ENCODE measurements at places on chromosomes 3 and 15. TPM values are rescaled to one million over a fixed set of nuclear protein-coding genes. Genes with fewer than 3 reads are reported as not detected.

- H3K27me3 ChIP-seq: peaks cover 4% of the 10 kb centered on the region
- H3K27ac ChIP-seq: no peak overlapping the region
- no peak overlapping the region for H3K4me3 ChIP-seq
- no peaks in the 10 kb centered on the region for H3K36me3 ChIP-seq
- no peaks in the 10 kb centered on the region for H3K4me1 ChIP-seq
- DNase-seq: peak; percentile 19
Observed at GRCh38 chr3:187361835-187362234, 6.3 kb upstream of the RTP4 start.

DNA sequence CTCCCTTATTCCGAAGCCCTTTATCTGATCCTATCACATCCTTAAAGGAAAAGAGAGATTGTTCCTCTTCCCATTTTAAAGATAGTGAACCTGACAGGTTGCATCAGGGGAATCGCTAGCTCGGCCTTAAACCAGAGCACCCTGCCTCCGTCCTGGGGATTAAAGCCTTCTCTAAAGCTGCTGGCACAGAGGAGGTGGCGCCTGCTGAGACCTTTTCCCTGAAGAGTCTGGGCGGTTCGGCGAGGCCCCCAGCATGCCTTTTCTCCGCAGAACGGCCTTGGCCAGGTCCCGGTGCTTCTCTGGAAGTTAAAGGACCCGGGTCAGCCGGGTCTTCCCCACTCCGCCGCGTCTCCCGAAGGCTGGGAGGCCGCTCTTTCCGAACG lies 593 bp downstream of the FAM219B start:
- H3K4me3 ChIP-seq: peak overlapping the region; percentile 86
- DNase-seq: no peak
- H3K27me3 ChIP-seq: no peaks in the 10 kb centered on the region
- peaks cover 22% of the 10 kb centered on the region for H3K36me3 ChIP-seq

- DNase-seq: no peak
- no peaks in the 10 kb centered on the region for H3K36me3 ChIP-seq
- no peak overlapping the region for H3K27ac ChIP-seq
- H3K27me3 ChIP-seq: no peaks in the 10 kb centered on the region
Observed at GRCh38 chr15:94056314-94056713, 175.0 kb upstream of the MCTP2 start.

- H3K4me1 ChIP-seq: no peaks in the 10 kb centered on the region
- H3K36me3 ChIP-seq: no peaks in the 10 kb centered on the region
- H3K27ac ChIP-seq: no peak overlapping the region
- peaks cover 3% of the 10 kb centered on the region for H3K27me3 ChIP-seq
Observed at GRCh38 chr15:83129791-83130190, 22.3 kb downstream of the TM6SF1 start.

DNA sequence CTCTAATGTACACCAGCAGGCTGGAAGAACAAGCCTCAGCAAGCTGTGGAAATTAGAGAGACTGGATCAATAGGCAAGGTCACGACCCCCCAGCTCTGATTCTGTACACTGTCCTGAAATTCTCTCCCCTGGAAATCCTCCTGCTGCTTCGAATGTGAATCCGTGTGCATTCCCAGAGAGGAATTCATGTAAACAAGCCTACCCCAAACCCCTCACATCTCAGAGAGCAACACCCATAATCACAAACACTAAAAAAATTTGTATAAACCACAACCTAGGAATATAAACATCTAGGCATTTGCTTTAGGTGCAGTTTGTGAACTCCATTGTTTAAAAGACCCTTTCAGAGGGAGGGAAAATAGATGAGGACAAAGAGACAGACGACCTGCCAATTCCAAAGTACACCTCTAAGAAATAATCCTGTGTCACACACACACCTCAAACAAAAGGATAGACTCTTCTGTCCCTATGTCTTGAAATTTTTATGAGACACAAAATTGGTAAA lies 325.2 kb downstream of the WDR72 start:
- H3K27me3 ChIP-seq: no peaks in the 10 kb centered on the region
- H3K36me3 ChIP-seq: no peaks in the 10 kb centered on the region
- DNase-seq: no peak
- H3K27ac ChIP-seq: no peak overlapping the region
- H3K4me1 ChIP-seq: no peaks in the 10 kb centered on the region

DNA sequence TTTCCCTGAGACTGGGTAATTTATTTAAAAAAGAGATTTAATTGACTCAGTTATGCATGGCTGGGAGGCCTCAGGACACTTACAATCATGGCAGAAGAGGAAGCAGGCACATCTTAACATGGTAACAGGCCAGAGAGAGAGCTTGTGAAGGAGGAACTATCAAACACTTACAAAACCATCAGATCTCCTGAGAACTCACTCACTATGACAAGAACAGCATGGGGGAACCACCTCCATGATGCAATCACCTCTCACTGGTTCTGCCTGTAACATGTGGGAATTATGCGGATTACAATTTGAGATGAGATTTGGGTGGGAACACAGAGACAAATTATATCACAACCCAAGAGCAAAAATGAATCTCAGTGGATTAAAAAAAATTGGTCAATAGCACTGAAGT lies 416.0 kb upstream of the TMCO5A start:
- H3K36me3 ChIP-seq: no peaks in the 10 kb centered on the region
- DNase-seq: no peak
- no peaks in the 10 kb centered on the region for H3K27me3 ChIP-seq
- no peak overlapping the region for H3K4me3 ChIP-seq
- no peak overlapping the region for H3K27ac ChIP-seq
- H3K4me1 ChIP-seq: no peaks in the 10 kb centered on the region

DNA sequence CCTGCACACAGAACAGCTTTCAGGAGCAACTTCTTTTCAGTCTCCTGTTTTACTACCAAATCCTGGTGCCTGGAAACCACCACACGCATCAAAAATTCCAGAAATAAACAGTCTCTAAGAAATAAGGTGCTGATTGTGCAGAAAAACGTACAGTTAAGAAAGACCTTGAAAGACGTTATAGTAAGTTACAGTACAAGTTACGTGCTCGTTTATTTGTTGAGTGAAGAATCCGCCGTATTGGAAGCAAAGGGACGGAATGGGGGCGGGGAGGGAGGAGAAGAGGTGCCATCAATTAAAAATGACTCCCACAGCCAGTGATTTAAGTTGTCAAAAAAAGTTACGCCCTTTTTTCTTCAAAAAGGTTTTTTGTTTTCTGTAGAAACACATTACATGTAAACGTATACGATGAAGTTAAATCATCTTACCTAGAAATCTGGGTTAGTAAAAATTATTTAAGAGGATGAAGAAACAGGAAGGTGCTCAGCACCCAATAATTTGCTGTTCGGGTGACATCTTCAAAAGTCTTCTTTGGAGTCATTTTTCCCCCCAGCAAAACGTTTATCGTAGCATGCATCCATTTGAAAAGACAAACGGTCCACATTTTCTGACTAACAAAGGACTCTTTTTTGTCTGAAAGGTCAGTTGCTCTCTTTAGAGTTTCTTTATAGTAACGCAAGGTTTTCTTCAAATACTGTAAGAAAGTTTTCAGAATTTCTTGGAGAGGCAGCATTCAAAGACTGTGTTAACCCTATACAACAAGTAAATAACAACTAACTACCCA lies 782 bp upstream of the UACA start:
- H3K36me3 ChIP-seq: no peaks in the 10 kb centered on the region
- H3K4me3 ChIP-seq: no peak overlapping the region
- peaks cover 15% of the 10 kb centered on the region for H3K4me1 ChIP-seq
- no peak overlapping the region for H3K27ac ChIP-seq
- peaks cover 39% of the 10 kb centered on the region for H3K27me3 ChIP-seq

GRCh38 chr3:23829242-23829934 lies 23.6 kb downstream of the UBE2E1 start:
- no peaks in the 10 kb centered on the region for H3K36me3 ChIP-seq
- H3K27me3 ChIP-seq: no peaks in the 10 kb centered on the region
- H3K4me1 ChIP-seq: peaks cover 14% of the 10 kb centered on the region
- H3K27ac ChIP-seq: no peak overlapping the region
- DNase-seq: no peak

GRCh38 chr15:58545307-58546065 lies 113.7 kb downstream of the LIPC start:
- no peaks in the 10 kb centered on the region for H3K4me1 ChIP-seq
- H3K27ac ChIP-seq: no peak overlapping the region
- DNase-seq: no peak
- H3K4me3 ChIP-seq: no peak overlapping the region
- no peaks in the 10 kb centered on the region for H3K27me3 ChIP-seq

DNA sequence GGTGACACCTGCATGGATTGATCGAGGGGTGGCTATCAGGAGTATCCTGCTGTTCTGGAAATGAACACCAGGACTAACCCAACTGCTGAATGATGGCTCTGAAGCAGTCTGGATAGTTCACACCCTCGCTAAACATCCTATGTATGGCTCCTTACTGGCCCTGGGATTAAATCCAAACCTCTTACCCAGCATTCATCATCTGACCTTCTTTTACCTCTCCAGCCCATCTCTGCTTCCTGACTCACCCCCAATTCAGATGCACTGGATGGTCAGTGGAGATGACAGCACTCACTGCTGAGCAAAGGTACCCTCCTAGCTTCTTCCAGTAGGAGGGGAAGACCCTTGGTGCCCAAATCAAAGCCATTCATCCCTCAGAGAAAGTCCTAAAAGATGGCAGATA lies 235.2 kb upstream of the TRIM42 start:
- DNase-seq: no peak
- H3K36me3 ChIP-seq: no peaks in the 10 kb centered on the region
- no peaks in the 10 kb centered on the region for H3K27me3 ChIP-seq
- no peaks in the 10 kb centered on the region for H3K4me1 ChIP-seq

DNA sequence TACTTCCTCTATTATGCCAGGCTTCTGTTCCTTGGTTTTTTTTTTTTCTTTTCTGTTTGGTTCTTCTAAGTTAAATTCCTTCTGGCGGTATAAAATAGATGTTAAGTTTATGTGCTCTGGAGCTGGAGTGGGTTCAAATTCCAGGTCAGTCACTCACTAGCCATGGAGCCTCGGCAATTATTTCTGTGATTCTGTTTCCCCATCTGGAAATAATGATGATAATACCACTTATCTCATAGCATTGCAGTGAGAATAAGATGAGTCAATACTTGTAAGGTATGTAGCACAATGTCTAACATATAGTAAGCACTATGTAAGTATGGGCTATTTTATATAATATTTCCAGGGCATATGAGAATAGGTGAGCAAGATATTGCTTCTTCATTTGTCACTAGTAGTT lies 33.2 kb upstream of the ZDHHC23 start:
- H3K27ac ChIP-seq: no peak overlapping the region
- H3K27me3 ChIP-seq: no peaks in the 10 kb centered on the region
- DNase-seq: no peak
- no peaks in the 10 kb centered on the region for H3K36me3 ChIP-seq

DNA sequence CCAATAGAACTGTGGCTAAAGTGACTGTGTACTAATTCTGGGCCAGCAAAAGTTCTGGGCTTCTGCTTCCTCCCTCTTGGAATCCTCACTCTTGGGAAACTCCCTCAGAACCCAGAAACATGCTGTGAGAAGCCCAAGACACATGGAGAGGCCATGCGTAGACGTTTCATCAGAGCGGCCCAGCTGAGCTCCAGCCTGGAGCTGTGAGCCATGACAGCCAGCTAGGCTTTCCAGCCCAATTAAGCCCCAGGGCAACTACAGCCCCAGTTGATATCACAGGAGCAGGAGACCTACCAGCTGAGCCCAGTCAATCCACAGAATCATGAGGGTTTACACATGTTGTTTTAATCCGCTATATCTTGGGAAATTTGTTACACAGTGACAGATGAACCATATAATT lies 43.6 kb upstream of the CNOT10 start:
- no peak overlapping the region for H3K27ac ChIP-seq
- H3K4me3 ChIP-seq: no peak overlapping the region
- no peaks in the 10 kb centered on the region for H3K36me3 ChIP-seq
- no peaks in the 10 kb centered on the region for H3K4me1 ChIP-seq

DNA sequence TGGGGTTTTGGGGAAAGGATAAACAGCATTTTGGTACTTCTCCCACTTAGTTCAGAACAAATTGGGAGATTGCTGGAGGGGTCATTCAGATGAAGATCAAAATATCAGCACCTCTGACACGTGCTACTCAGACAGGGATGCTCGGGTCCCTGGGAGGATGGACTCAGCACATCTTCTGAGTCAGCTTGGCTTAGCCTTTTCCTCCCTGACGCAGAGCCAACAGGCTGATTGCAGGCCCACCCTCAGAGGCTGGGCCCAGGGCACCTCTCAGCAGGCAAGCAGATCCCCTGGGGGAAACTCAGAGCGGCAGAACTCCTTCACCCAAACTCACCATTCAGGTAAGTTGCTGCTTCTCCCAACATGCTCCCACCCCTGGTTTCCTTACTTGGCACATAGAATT lies 304.9 kb downstream of the TLE3 start:
- no peak overlapping the region for H3K27ac ChIP-seq
- no peaks in the 10 kb centered on the region for H3K4me1 ChIP-seq
- H3K36me3 ChIP-seq: no peaks in the 10 kb centered on the region
- DNase-seq: no peak

GRCh38 chr3:95302044-95302443 lies 1239.2 kb downstream of the NSUN3 start:
- no peak overlapping the region for H3K27ac ChIP-seq
- H3K36me3 ChIP-seq: no peaks in the 10 kb centered on the region
- no peaks in the 10 kb centered on the region for H3K27me3 ChIP-seq
- H3K4me1 ChIP-seq: no peaks in the 10 kb centered on the region
- no peak for DNase-seq

- H3K27me3 ChIP-seq: no peaks in the 10 kb centered on the region
- H3K4me1 ChIP-seq: peaks cover 41% of the 10 kb centered on the region
- H3K27ac ChIP-seq: peak overlapping the region; percentile 90
- H3K36me3 ChIP-seq: no peaks in the 10 kb centered on the region
- peak overlapping the region; percentile 99 for H3K4me3 ChIP-seq
Observed at GRCh38 chr15:42490291-42490670, 660 bp downstream of the ZNF106 start.

DNA sequence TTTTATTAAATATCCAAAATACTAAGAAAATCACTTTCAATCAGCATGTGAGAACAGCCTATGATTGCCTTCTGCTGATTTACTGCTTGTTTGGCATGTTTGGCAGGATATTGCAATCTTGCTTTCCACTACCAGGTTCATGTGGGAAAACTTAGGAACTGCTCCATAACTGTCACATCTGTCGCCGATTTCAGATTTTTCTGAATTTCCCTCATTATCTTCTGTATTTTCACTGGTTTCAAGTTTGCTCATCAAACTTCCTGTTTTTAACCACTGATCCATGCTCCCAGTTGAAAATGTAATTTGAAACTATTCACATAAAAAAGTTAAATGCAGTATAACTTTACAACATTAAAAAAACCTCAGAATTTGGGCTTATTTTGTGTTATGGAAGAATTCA lies 93.0 kb downstream of the NFKBIZ start:
- H3K4me1 ChIP-seq: peaks cover 47% of the 10 kb centered on the region
- DNase-seq: no peak
- H3K4me3 ChIP-seq: peak overlapping the region; percentile 29
- no peaks in the 10 kb centered on the region for H3K27me3 ChIP-seq

The TMEM212 gene
- total RNA-seq: not detected

The NR2F2 gene
- total RNA-seq: not detected

The CMTM8 gene
- 6.0 TPM for total RNA-seq

The LEKR1 gene
- 0.99 TPM for total RNA-seq

The NDUFB4 gene
- total RNA-seq: 71.4 TPM

The UROC1 gene
- not detected for total RNA-seq

The PLSCR4 gene
- not detected for total RNA-seq

The APEH gene
- total RNA-seq: 87.7 TPM

The GPR62 gene
- not detected for total RNA-seq

The GOLGA8N gene
- 1.4 TPM for total RNA-seq

The RASL12 gene
- total RNA-seq: not detected
